ENCODE measurements at places on chromosomes 3 and 15.
A peak's percentile ranks its signal among the peaks of the same experiment; 100 is the strongest.

GRCh38 chr15:71581398-71581930 is 228.9 kb upstream of the NR2E3 start:
- no peak for DNase-seq

- no peak for DNase-seq
These were observed 65.8 kb upstream of the ZBTB38 start for GRCh38 chr3:141302364-141303141.

DNA sequence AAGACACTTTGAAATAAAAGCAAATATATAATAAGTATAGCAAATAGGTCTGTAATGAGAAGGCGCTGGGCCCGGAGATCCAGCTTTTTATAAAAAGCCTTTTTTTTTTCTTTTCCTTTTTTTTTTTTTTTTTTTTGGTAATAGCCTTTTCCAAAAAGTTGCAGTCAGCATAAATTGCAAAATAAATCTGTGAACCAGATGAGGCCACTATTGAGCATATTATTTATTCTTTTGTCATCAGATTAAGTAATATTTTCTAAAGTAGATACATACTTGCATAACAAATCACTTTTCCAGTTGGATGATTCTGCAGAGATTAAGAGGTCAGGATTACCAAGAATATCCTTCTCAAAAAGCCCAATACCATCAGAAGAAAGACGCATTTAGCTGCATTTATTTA is 24.9 kb downstream of the FMN1 start:
- DNase-seq = no peak

- no peak for DNase-seq
These were observed 28.5 kb downstream of the TMEM212 start for GRCh38 chr3:171871392-171872274.

DNA sequence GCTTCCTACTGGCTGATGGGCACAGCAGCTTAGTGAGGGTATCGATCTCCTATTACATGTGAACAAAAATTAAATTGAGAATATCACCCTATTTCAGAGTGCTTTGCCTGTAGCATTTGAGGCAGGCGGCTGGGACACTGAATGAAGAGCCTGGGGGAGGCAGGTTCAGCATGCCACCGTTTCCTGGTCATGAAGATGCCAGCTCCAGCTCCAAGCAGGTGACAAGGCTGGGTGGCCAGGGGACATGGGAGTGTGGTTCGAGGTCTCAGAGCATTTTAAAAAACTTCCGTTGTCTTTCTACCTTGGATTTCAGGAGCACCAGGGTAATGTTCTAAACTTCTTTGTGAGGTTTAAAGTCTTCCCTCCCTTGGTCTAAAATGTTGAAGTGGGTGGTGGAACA is 158.2 kb downstream of the RPLP1 start:
- DNase-seq = no peak

GRCh38 chr3:138257986-138258385 is 70.9 kb downstream of the ARMC8 start:
- no peak for DNase-seq

DNA sequence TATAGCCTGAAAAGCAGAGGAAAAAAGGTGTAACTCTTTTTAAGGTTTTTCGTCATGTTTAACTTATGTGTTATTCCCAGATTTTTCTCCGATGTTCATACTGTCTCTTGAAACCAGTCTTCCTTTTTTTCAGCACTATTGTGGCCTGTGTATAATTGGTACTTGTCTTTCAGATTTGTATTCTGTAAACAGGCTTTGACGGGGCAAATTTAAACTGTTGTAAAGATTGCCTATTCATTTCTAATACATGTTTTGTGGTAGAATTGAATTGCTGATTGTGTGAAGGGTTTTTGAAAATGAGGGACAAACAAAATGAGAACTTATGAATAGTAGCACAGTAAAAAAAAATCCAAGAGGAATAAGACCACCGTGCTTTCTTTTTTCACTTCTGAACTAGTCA is 33.6 kb downstream of the AKAP13 start:
- DNase-seq = no peak

- no peak for DNase-seq
These were observed 30.6 kb downstream of the CRTC3 start for GRCh38 chr15:90560229-90560776.

DNA sequence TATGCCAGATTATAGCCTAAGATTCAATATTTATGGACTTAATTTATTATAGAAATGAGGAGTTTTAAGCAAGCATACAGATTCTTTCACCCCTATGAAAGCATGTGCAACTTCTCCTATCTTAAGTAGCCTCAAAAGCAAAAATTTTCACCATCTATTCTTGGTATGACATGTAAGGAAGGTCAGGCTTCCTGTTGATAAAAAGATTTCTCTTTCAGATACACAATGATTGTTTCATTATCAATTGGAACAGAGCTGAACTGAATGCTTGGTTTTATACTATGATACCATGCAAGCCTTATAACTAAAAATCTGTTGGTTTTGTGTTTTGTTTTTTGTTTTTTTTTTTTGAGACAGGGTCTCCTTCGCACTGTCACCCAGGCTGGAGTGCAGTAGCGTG is 3.9 kb downstream of the GRK7 start:
- DNase-seq = no peak

- no peak for DNase-seq
These were observed 68.5 kb downstream of the FMN1 start for GRCh38 chr15:33125894-33126537.

DNA sequence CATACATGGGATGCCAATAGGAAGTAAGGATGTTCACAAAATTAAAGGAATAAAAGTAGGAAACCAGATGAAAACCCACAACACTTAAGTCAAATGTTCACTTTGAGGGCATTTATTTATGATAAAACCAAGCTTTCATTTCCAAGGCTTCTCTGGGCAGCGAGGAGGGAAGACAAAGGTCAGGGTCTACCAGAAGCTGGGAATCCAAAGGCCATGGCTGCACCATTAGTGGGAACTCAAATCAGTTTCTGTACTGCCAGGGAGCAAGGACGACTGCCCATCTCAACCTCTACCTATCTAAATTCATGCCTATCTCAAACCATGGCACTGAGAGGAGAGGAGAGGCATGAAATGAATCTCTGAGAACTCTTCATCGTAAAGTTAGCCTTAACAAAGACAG is 22.6 kb downstream of the PBRM1 start:
- DNase-seq = no peak

GRCh38 chr3:42655331-42655888 is 1.9 kb downstream of the ZBTB47 start:
- DNase-seq = no peak

DNA sequence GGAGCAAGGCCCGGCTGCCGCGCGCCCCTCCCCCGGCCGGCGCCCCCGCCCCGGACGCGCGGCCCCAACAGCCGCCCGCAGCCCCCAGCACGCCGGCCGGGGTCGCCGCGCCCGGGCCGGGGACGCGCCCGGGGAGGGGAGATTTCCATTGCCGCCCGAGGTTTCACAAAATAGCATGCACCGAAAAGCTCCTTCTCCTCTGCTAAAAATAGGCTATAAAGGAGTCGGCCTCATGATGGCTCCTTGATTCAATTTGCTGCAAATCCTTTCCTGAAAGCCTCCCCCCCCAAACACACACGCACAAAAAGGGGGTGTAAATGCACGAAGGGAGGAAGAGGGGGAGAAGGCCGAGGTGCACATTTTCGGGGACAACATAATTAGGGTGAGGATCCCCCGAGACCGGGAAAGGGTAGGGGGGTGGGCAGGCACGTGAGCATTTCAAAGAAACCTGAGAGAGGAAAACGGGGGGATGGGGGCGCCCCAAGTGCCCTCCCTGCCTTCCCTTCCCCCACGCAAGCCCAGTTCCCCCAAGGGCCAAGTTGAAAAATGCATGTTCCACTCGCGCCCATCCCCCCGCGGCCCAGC is 734 bp downstream of the TBL1XR1 start:
- peak; percentile 29 for DNase-seq

DNA sequence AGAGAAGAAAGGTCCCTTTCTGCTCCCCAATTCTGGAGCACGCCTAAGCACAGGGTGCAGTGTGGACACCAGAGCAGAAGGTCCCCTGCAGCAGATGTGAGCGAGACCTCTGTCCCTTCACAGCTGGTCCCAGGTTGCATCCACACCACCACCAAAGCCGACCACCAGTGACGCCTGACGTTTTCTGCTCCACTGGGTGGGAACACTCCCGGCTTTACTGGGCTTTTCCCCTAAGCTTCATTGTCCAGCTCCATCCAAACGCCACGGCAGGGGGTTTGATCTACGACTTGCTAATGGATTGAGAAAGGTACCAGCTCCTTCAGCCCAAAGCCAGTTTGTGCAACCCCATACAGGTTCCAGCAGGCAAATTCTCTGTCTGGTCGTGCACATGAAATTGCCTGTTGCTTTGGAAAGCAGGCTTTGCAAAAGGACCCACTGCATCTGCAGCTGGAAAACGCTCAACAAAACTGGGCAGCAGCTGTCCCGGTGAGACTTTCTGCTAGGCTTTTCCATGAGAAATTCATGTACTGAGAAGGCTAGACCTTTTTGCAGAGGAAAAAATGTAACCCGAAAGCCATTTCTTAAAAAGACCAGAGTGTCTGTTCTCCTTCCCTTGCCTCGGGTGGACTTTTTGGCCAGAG is 31.1 kb downstream of the ADAMTS17 start:
- no peak for DNase-seq
